Nephron progenitor cell (in vitro differentiated cells): ENCODE measurements at places on chromosomes 4 and X.

DNA sequence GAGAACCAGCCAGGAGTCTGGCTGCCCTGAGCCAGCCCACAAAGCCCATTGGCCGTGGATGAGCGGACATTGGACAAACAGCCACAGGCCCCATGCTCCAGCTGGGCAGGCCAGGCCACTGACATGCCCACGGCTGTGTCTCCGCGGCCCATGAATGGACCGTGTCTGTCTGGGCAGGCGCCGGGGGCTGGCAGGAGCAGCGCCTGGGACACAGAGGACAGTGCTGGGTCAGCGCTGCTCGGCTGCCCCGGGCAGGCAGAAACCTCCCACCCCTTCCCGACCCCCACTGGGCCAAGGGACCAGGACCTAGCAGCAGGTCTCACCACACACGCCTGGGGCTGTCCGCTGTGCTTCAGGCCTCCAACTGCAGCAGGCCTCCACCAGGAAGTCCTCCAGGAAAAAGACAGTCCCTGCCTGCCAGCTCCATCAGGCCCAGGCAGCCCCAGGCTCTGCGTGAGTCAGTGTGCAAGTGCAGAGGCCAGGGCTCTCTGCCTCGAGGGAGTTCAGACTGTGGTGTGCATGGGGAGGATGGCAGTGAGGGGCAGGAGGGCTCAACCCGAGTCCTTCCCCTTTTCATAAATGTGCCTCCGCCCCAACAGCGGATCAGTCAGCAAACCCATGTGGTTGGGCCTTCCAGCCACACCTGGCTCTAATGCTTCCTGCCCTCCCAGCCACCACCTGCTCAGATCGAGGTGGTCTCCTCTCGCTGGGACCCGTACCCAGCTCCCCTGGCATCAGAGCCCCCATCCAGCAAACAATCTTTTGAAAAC, 17.2 kb upstream of the FGFR3 start:
- no peak for DNase-seq

GRCh38 chrX:43176686-43177085, 398.7 kb upstream of the PPP1R2C start:
- DNase-seq, result no peak

- no peak for DNase-seq
These were observed 1066.9 kb upstream of the PCDH7 start for GRCh38 chr4:29653221-29653620.

GRCh38 chrX:43860646-43861370, 21.4 kb downstream of the MAOB start:
- no peak for DNase-seq

DNA sequence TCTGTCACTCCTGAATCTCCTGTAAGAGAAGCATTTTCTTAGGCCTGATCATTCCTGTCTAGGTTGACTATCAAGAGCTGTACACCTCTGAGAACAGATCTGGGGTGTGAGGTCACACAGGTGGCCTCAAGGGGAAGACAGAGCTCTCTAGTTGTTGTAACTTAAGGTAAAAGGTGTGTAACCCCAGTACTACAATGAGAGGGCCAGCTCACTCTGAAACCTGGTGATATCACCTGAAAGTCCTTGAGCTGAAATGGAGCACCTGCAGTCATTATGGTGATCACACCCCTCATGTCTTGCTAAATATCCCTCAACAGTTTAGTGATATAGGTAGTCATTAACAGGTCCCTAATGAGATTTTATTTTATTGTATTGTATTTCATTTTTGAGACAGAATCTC, 8.8 kb upstream of the FAM9C start:
- no peak for DNase-seq

DNA sequence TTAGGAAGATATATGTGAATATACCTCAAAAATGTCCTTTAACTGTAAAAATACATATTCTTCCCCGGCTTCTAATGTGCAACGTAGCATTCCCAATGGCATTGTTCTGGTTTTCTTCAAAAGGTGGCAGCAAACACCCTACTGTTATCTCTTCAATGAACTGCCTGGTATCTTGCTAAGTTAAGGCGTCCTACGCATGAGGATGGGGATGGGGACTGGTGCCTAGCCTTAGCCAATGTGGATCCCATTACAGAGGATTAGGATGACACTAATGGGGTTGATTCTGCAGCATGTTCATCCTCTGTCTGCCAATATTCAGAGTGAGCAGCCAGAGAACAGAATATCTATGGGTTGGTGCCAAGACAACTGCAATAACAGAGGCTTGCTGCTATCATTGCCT, 334.9 kb upstream of the ADGRL3 start:
- no peak for DNase-seq

- peak; percentile 20 for DNase-seq
These were observed 102.9 kb downstream of the TSPAN7 start for GRCh38 chrX:38664285-38664684.

DNA sequence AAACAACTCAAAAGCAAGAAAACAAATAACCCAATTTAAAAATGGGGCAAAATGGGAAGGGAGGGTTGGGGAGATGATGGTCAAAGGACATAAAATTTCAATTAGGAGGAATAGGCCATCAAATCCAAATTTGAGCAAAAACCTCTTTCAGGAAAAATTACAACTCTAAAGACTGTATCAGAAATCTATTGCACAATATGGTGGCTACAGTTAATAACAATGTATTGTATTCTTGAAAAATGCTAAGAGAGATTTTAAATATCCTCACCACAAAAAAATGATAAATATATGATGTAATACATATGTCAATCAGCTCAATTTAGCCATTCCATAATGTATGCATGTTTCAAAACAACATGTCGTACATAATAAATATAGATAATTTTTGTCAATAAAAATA, 60.7 kb downstream of the RELL1 start:
- DNase-seq, result no peak

GRCh38 chr4:68599150-68599549, 23.0 kb upstream of the UGT2B17 start:
- no peak for DNase-seq

DNA sequence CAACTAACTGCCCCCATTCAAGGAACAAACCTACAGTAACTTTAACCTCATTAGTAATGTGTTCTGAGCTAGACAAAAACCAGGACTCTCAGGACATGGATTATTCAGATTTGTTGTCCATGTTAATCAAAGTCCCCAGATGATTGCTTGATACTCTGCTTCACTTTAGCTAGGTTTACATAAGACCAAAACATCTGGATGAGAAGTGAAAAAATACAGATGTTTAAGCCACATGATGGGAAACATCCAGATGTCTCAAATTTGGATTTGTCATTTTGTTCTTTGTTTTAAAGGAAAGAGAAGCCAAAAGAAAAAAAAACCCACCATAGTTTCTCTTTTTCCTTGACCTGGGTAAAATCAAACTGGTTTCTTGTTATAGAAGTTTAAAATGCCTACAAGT, 48.5 kb upstream of the NRK start:
- no peak for DNase-seq

DNA sequence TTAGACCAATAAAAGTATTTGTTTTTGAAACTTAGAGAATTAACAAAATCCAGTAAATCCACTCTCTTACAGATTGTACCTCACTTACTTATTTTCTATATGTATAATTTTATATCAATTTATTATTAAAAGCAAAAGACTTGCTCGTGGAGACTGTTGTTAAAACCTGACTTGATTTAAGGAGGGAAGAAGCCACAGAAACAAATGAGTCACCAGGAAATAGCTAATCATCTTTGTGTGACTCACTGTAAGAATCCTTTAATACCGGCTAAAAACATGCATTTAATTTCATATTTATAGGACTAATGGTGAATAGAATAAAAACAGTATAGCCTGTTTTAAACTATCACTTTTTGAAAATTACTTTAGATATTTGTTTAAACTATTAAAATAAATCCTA, 29.9 kb upstream of the UBE2NL start:
- no peak for DNase-seq

- no peak for DNase-seq
These were observed 329.7 kb downstream of the GPAT3 start for GRCh38 chr4:83865417-83866150.

DNA sequence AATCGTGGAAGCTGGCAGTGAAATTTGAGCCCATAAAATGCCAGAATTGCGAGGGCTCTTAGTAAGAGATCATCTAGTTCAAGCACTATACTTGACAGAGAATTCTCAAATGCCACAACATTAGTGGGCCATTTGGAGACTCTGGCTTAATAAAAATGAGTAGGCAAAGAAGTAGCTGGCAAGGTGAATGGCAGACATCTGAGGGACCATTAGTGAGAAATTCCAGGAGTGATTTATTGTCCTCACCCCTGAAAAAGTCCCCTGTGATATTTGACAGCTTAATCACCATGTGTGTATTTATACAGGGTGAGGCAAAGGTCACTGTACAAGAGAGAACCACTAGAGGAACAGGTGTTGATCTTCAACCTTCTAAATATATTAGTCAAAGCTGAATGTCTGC, 207.5 kb downstream of the CHRDL1 start:
- peak; percentile 21 for DNase-seq
